Stimulated activated naive CD4-positive, alpha-beta T cell (primary cell): ENCODE measurements at places on chromosomes 11 and 22.

- no peak for DNase-seq
Measured at GRCh38 chr11:124817036-124817435, 16.8 kb upstream of the MSANTD2 start.

DNA sequence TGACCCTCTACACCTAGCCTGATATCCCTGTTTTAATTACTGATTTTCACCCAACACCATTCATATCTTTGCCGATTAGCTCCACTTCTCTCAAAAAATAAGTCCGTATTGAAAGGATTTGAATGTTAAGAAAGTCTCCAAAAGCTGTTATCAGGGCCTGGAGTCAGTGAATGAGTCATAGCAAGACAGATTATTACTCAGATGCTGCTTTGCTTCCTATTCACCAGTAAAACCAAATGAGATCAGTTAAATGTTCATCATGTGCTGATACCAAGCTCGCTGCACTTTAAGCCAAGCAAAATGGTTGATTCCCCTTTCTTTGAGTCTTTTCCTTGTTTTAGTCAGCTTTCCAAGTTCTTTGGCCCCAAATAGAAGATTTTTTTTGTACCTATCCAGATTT, 228.4 kb downstream of the FAT3 start:
- DNase-seq = no peak

DNA sequence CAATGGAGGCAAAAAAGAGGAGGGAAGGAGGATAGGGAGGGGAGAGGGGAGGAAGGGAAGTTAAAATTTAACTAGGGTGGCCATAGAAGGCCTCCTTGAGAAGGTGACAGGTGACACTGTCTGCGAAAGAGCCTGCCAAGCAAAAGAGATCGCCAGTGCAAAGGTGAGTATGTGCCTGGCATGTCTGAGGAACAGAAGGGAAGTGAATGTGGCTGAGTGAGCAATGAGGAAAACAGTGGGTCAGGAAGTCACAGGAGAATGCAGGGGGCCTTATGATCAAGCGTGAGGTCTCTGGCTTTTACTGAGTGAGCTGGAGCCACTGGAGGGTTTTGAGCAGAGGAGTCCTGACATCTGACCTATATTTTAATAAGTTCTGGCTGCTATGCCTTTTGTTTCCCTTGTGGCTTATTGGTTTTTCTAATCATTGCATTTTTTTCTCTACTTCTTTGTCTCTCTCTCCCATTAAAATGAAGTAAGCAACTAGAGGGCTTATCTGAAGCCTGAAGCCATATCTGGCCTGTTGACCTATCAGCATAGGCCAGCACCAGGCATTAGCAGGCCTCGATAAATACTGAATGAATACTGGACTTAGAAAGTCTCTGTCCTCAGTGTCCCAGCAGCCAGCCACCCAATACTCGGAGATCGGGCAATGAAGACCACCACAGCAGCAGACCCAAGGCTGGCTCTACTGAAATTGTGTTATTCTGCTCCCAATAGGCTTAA, 5.6 kb downstream of the AP1B1 start:
- DNase-seq = no peak

GRCh38 chr22:49344161-49344560, 483.5 kb downstream of the BRD1 start:
- no peak for DNase-seq

DNA sequence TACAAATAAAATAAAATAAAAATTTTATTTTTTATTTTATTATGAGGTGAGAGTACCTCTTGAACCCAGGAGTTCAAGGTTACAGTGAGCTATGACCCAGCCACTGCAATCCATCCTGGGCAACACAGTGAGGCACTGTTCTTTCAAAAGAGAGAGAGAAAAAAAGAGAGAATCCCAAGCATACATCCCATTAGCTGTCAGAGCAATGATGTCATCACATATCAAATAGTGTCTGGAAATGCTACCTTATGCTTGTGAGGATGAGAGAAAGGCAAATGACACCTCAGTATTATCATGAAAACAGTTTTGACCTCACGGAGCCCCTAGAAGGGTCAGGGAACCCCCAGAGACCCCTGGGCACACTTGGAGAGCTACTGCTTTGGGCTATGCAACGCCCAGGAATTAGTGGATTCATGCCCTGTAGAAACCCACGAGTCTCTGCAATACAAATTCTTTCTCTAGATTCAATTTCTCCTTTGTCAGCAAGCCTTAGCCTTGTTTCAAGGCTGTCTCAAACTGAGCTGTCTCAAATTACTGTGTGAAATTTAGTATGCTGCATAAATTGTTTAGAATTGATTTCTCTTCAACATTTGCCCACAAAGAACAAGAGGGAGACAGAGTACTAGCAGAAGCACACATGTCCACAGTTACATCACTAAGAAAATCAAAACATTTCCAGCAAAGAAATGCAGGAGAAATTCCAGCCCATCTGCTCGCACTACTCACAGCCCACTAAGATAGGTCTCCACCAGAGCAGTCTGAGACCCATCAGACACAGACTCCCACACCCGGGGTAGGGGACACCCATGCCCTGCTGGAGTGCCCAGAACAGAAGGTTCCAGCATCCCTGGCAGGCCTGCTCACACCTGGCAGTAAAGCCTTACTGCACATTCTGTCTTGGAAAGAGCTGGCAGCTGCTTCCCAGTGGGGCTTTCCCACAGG, 18.1 kb downstream of the DGCR2 start:
- no peak for DNase-seq
